ENCODE measurements at places on chromosomes 16 and 17.

- no peak for DNase-seq
Observed at GRCh38 chr16:356741-357140, 4.2 kb upstream of the AXIN1 start.

- no peak for DNase-seq
Observed at GRCh38 chr16:4386951-4387565, 15.4 kb downstream of the VASN start.

GRCh38 chr16:55510185-55510805, 1.4 kb downstream of the LPCAT2 start:
- no peak for DNase-seq

- DNase-seq: no peak
Observed at GRCh38 chr17:76492123-76492988, 8.9 kb downstream of the RHBDF2 start.

- DNase-seq: peak; percentile 23
Observed at GRCh38 chr17:7548585-7549400, at the start of gene TNFSF12. Gene TNFSF12 (plus strand): TSS chr17:7549058. CDS start chr17:7549154, 96 bp downstream.

- no peak for DNase-seq
Observed at GRCh38 chr17:13256545-13256944, 238.7 kb upstream of the ELAC2 start.

DNA sequence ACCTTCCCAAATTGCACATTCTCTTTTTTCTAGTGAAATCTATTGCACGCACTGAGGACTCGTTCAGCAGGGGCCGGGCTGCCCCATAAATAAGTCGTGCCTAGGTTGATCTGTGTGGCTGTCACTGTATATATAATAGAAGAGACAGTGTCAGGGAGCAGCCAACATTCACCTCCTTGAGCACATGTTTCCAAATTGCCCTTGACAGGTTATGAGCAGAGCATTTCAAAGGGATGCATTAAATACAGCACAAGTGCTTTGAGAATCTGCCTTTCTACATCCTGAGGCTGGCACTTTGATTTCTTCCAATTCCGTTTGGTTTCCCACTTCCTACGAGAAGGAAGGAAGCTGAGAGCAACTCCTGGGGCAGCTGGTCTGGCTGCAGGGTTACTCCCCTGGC, 291.2 kb downstream of the NPIPA8 start:
- DNase-seq: no peak

GRCh38 chr16:71631776-71632175, 5.8 kb downstream of the MARVELD3 start:
- DNase-seq: no peak

DNA sequence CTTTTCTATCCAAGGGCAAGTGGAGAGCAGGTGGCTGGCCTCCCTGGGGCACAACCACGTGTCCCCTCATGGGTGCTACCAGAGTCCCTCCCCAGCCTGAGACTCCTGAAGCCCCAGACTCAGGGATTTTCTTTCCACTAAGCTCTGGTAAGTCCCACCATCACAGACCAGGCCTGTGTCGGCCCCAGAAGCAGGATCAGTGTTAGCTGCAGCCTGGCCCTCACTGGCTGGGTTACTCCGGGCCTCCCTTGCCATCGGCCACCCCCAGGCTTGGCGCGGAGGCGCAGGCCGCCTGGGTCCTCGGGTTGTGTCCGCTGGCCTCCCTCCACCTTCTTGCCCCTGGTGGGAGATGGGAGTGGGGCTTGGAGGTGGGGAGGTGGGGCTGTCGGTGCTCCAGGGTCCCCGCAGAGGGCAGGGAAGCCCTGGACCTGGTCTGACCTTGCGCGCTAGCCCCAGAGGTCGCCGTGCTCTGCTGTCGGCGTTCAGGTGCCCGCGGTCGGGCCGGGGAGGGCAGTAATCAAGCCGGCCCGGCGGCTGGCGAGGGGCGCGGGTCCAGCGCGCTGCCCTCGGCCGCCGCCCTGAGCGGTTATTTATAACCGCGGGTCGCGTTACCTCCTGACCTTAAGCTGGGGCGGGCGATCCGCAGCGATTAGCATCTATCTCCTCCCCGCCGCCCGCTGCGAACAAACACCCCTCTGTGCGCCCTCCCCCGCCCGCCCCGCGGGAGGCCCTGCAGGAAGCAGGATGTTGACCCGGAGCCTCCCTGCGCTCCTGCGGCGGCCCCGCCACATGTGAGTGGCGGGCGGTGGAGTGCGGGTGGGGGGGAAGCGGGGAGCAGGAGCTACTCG, 78.1 kb upstream of the TOB1 start:
- peak; percentile 65 for DNase-seq
